ENCODE measurements at places on chromosomes 11 and 22.
A peak's percentile ranks its signal among the peaks of the same experiment; 100 is the strongest.

DNA sequence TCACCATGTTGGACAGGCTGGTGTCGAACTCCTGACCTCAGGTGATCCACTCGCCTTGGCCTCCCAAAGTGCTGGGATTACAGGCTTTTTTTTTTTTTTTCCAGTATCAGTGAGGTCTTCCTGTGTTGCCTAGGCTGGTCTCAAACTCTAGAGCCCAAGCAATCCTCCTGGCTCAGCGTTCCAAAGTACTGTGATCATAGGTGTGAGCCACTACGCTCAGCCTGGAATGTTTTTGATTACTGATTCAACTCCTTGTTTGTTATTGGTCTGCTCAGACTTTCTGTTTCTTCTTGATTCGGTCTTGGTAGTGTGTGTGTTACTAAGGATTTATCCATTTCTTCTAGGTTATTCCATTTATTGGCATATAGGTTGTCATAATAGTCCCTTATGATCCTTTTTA is 31.3 kb downstream of the NAGA start:
- DNase-seq = no peak

DNA sequence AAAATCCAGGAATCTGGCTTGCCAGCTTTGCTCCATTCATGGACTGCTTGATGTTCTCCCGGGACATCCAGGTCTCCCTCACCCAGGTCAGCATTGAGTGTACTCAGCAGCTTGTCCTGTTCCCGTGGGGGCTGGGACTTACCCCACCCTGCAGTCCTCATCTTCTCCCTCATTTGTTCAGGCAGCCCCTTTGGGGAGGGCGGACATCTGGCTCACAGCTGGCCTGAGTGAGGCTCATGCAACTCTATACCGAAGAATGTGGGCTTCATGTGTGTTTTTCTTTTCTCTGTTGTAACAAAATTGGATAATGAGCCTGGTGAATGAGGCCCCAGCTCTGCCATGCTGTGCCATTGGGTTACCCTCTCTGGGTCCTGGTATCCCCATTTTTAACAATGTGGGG is 227.7 kb upstream of the TENM4 start:
- no peak for DNase-seq

DNA sequence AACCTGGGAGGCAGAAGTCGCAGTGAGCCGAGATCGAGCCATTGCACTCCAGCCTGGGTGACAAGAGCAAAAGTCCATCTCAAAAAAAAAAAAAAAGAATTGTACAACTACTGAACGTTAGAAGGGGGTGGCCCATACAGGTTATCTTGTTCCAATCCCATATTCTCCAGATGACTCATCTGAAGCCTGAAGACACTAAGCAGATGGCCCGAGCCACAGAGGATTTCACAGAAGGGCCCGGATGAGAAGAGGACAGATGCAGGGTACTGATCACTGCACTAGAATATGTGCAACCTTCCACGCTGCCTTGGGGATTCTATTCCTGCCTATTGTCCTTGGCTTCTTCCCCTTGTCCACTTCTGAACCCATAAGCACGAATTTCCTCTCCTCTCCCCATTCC is 70.9 kb upstream of the UBASH3B start:
- no peak for DNase-seq

DNA sequence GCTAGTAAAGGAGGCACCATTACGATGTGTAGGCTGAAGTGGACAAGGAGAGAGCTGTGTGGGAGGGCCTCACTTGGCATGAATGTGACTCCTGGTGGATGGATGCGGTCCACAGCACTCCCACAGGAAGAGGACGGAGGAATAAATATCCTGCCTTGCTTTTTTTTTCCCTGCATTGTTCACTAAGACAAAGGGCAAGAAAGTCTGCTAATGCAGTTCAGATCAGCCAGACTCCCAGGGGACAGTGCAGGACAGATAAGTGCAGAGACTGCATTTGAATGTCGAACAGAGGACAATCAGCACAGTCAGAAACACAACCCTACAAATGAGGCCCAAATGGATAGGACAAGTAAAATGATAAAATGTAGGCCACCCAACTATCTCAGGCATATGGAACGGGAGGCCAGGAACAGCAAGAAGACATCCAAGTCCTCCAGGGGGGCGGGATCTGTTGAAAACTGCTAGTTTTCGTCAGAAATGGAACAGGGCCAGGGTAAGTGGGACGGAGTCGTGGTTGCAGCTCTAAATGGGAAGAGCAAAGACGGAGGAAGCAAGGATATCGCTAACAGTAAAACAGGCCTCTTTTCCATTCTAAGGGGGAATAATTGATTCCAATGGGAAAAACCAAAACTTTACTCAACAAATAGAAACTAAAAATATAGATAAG is 25.2 kb upstream of the OR8B8 start:
- DNase-seq = no peak

DNA sequence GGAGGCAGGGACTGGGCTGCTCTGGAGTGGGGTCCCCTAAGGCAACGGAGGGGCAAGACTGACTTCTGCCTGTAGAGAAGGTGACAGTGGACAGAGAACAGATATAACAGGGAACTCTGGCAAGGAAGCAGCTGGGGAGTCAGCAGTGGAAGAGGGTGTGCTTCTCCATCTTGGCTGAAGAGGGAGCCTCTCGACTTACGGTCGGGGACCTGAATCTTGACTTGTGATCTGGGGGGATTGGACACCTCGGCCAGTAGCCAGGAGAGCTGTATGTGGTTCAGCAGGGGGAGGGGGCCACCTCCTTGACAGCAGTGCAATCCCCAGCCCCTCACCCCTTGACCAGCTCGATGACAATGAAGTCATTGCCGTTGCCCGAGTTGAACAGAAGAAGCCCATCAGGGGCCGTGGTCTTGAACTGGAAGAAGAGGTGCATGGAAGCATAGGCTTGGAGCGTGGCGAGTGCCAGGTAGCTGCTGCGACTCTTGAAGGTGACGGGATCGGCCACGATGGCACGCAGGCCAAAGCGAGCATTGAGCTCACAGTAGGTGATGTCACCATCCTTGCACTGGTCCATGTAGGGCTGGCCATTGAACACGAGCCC is 60.0 kb downstream of the SLC22A12 start:
- DNase-seq = no peak

- DNase-seq = no peak
Observed at GRCh38 chr22:39267974-39268373, 23.2 kb upstream of the PDGFB start.

DNA sequence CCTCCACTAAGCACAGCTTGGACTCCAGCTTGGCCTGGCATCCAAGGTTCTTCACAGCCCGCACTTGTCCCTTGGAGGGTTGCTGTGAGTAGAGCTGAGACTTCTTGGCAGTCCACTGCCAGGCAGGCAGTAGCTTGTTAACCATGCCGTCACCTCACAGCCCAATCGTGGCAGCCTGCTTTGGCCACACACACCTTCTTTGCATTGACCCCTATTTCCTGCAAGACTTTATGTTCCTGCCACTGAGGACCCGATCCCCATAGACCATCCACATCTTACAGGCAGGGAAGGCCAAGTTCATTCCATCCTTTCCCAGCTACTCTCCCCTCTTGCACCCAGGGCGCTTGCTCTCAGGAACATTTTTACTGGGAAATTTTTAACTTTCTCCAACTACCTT is 2.5 kb upstream of the PYGM start:
- DNase-seq = no peak

DNA sequence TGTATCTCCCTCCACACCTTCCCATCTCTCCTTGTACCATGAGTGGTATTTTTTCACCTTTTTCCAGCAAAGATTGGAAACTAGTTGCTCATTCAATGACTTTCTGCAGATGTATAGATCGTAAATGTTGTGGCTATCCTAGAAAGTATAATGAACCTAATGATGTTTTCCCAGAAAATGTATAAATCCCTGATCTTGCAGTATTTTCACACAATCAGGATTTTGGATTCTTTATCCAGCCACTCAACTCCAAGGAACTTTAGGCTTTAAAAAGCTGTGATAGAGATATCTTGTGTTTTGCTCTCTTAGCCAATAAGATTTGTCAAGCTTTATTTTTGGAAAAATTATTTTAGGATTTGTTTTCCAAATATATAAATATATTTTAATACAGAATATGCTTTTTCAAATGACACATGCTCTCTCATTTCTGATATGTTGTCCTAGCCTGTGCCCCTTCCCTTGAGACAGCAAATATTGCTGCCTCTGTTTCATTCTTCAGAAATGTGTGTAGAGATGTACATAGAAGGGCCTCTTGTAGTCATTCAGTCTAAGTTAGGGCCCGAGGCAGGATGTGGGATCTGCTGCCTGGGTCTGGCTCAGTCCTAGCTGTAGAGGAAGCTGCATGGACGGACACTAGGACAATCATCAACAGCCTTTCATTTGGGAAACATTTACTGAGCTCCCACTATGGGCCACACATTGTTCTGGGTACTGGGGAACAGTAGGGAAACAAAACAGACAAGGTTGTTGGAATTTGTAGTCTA is 62.4 kb downstream of the NAV2 start:
- DNase-seq = no peak

GRCh38 chr11:71209181-71209580 is 43.2 kb downstream of the SHANK2 start:
- no peak for DNase-seq

GRCh38 chr11:13947379-13947778 is 15.1 kb upstream of the SPON1 start:
- no peak for DNase-seq

GRCh38 chr11:34654483-34655334 is 33.8 kb downstream of the EHF start:
- peak; percentile 70 for DNase-seq

Measured in NCI-H2107 (cell line).